ENCODE measurements at places on chromosomes 6 and 20. TPM values are rescaled to one million over a fixed set of nuclear protein-coding genes. Genes with fewer than 3 reads are reported as not detected.

Gene NR2E1
- 0.31 TPM for total RNA-seq

Gene AARS2
- total RNA-seq = 41.5 TPM

Gene ETV7
- 1.7 TPM for total RNA-seq

Gene MUC22
- total RNA-seq = not detected

Gene C20orf141
- not detected for total RNA-seq

Gene FILIP1
- total RNA-seq = not detected

Gene SCRT2
- total RNA-seq = not detected

Gene RSPH4A
- 1.3 TPM for total RNA-seq

Gene C2
- 3.7 TPM for total RNA-seq

Gene FOXC1
- total RNA-seq = 10.2 TPM

Gene CYP39A1
- total RNA-seq = not detected

Gene GLP1R
- total RNA-seq = not detected

Gene C20orf204
- 1.8 TPM for total RNA-seq

Gene NHLRC1
- total RNA-seq = not detected

Gene BPIFA2
- total RNA-seq = not detected

Gene IYD
- not detected for total RNA-seq

Gene LRP11
- 18.8 TPM for total RNA-seq

Gene DNPH1
- 223 TPM for total RNA-seq

Gene NOX3
- not detected for total RNA-seq

Gene SRMS
- total RNA-seq = not detected

Gene LY6G6F
- 1.1 TPM for total RNA-seq

Gene COL21A1
- not detected for total RNA-seq
